Mammary epithelial cell (primary cell): ENCODE measurements at places on chromosomes 2 and 18.

DNA sequence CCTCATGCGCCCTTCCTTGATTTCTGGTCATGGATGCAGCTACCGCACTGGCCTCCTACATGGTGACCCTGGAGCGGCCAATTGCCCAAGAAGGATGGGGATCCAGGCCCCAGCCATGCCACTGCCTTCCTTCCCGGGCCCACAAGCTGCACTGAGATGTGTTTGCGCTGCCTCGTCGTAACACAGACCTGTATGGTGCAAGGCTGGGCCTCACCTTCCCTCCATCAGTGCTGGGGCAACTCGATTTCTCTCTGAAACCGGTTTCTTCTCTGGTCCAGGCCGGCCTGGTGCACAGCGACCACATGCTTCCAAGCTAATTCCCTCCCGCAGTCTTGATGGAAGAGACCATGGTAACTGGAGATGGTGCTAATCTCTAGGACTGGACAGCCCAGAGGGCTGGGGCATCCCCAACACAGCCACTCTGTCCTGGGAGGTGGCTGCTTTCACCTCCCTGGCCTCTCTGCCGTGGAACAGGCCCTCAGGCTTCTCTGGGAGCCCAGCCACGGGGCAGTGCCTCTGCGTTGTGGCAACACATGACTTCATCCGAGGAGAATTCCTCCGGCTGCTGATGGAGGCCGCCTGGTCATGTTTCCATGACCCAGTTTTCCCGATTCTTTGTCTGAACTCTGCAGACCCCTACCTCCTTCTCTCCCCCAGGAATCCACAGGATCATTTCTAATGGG is 184.2 kb downstream of the GLI2 start:
- no peak for DNase-seq

DNA sequence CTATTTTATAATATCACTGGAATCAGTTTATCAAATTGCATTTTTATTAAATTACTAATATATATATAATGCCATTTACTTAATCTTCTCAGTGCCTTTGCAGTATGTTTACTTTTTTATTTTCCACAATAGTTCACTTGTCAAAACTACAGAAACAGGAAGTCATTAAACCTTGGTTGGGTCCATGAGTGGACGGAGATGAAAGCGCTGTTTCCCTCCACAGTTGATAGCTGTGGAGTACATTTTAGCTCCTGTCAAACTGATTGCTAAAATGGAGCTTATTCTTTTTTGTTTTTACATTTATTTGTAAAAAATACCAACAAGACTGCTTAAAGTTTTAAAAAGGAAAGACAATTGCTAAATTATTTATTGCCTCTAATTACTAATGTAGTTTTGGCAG is 19.2 kb downstream of the MFF start:
- DNase-seq, result no peak

GRCh38 chr2:117812443-117812842 is 2.0 kb upstream of the DDX18 start:
- no peak for DNase-seq

DNA sequence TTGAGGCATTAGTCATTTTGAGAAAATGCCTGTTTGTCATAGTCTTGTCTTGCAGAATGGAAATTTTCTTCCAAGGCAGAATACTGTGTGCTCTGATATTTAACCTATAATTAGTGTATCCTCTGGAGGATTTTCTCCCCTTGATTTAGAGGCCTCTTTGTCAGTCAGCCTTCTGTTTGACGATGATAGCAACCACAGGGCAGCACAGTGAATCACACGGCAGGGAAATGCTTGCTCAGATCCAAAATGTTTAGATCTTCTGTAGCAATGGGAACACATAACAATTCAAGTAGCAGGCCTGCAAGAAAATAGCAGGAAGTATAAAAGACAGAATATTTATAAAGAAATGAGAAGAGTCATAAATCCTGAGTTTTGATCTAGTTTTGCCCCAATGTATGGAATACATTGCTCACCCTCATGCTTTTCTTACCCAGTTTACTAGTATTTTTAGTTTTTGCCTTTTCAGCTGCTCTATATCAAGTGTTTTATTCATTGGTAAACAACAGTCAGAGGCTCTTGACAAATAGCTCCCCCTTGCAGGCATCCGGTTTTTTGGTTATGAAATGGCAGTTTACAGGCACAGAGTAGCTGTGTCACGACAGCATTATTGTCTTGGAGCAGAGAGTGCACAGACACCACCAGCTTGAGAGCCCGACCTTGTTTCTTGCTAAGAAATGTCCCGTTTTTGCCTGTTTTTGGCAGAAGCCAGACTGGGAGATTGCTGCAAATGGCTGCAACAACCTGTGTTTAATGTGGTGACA is 185.1 kb downstream of the MYO3B start:
- DNase-seq, result no peak

DNA sequence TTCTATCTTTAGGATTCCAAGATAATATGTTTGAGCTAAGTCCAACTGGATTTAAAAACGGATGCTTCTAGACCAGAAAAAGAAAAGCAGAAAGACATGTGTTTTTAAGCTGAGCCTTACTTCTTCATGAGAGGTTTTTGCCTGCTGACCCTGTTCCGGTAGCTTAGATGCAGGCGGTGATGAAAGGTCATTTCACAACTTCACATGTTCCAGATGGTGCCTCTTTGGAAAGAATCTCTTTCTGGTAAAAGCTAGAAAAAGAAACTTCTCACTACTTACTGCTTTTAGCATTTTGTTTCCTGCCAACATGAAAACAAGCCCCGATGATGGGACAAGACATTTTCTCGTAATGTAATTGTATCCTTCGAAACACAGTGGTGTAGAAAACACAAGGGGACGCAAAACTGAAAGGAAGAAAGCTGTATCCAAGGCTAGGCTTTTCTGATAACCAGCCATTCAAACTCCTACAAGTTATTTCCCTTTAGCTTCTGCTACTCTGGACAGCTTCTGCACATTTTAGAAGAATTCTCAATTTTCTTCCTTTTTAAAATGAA is 407.3 kb upstream of the LYPD1 start:
- no peak for DNase-seq
